LHCN-M2 (cell line): ENCODE measurements at places on chromosomes 1 and 21. TPM values are rescaled to one million over a fixed set of nuclear protein-coding genes. Genes with fewer than 3 reads are reported as not detected.

DNA sequence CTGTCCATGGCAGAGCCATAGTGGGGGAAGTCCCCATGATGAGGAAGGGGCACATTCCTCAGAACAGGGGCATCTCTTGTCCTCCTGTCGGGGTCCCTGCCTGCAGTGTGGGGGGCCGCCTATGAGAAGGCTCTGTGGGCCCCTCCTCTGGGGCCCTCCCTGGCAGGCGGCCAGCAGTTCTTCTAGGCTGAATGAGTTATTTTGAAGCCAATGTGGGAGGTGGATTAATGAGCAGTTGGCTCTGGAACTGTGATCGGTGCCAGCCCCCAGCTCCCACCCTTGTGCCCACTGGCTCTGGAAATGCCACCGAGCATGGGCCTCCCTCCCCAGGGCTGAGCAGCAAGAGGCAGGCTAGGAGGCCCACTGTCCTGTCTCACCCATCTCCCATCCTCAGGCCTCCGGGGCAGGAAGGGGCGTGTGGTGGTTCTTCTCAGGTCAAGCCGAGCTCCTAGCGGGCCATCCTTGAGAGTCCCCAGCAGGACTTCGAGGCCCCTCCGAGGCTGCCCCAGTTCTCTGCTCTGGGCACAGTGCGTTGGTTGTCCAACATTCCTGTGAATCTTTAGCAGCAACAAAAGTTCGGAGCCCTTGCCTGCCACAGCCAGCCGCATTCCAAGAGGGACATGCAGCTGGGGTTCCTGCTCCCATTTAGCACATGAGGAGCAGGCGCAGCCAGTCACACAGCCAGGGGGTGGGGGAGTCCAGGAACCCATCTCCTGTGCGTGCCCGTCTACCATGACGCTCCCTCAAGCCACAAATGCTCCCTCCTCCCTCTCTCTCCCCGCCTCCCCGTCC is 57.2 kb downstream of the EDN2 start:
- no peak for DNase-seq

GRCh38 chr1:53448241-53448841 is 10.9 kb upstream of the DMRTB1 start:
- DNase-seq, result no peak

WNT9A gene
- total RNA-seq, result 3.5 and 4.3 TPM in 2 replicates

DNA sequence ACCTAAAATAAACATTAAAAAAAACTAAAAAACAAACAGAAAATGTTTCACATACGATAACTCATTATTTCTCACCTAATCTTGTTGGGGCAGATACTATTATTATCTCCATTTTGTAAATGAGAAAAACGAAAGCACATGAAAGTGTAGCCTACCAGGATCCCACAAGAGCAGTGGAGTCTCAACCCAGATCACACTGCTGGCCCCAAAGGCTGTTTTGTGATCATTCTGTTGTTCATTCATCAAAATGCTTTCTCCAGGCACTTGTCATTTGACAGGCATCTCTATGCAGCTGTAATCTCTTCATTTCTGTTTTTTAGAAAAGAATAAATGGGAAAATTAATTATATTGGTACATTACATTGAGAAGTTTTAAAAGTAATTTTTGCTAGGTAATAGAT is 67.5 kb downstream of the AK5 start:
- DNase-seq, result no peak

DNA sequence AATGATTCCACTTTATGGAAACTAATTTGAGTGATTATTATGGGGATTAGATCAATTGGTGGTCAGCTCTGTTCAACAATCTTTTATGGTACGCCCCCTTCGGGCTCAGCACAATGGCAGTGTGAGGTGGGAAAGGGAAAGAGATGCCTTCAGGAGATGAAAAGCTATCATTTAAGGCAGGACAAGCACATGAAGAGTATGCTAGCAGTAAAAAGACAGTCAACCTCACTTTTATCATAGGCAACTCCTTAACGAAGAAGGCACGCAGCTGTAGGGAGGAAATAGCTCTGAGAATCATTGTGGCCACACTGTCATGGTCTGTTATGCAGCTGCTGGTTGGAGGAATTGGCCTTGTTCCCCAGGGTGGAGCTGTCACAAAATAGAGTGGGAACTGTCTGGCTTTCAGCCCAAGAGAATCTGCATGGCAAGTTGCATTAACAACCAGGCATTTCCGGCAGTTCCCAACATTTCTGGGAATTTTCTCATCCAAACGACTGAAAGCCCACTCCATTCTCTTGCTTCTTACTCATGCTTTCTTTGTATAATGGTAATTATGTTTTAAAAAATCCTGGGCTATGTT is 54.4 kb upstream of the BCL10 start:
- peak; percentile 97 for DNase-seq

ADAMTS4 gene
- 5.0 and 5.4 TPM in 2 replicates for total RNA-seq

ARHGAP30 gene
- total RNA-seq, result not detected in 2 replicates

DNA sequence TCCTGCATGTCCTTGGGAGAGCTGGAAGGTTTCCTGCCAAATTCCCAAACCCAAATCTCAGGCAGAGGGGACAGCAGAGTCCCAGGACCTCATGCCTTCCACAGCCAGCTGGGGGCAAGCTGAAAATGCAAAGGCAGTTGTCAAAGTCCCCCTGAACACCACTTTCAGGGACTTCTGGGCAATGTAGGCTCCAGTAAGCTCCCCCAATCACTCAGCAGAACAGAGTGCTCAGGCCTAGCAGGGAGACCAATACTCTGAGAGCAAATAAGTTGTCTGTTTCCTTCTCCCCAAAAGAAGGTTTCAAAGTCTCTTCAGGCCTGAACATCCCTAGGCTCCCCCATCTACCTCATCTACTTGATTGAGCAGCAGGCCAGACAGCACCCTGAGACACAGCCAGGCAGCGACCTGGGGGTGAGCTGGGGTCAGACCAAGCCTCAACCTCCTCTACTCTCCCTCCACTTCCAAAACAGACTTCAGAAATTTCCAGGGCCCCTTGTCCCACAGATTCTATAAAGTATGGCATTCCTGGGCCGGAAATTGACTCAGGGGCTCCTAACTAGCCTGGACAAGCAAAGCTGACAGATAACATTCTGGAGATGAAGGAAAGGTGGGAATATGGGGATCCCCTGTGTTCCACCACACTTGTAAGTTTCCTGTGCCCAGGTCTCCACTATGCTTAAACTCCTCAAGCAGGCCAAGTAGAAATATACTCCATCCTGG is 1.9 kb downstream of the SLC9A1 start:
- DNase-seq, result no peak

OPRD1 gene
- 0.23 and 0.32 TPM in 2 replicates for total RNA-seq

- no peak for DNase-seq
Measured at GRCh38 chr1:178946855-178947676, 76.2 kb upstream of the ANGPTL1 start.

DNA sequence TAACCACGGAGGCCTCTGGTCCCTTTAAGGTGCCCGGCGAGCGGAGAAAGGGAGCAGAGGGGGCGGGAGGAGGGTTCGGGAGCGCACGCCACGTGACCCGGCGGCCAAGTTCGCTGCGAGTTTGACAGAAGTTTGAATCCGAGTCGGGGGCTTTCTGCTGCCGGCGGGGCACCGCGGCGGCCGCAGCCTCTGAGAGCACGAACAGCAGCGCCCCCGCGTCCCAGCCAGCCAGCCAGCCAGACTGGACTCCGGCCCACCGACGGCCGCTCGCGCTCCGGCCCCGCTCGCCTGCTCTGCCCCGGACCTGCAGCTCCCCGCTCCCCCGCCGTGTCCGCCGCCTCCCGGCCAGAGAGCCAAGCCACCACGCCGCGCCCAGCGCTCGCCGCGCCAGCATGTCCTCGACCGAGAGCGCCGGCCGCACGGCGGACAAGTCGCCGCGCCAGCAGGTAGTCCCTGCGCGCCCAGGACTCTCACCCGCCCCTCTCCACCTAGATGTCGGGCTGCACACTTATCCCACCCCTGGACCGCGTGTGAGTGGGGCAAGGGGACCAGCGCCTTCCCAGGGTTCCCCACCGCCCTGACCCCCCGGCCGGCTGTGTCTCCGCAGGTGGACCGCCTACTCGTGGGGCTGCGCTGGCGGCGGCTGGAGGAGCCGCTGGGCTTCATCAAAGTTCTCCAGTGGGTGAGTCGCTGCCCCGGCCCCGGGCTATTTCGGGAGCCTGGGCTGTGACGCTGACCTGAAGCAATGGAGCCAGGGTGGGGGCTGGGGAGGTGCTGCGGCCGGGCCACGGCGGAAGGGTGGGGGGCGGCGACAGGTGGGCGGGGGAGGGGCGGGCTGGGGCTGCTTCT is at the start of gene SYPL2:
TSS of gene SYPL2 (plus strand) at position 95 of the 849 bp plus-strand sequence. CDS start at position 393, 298 bp downstream.
- no peak for DNase-seq

DNA sequence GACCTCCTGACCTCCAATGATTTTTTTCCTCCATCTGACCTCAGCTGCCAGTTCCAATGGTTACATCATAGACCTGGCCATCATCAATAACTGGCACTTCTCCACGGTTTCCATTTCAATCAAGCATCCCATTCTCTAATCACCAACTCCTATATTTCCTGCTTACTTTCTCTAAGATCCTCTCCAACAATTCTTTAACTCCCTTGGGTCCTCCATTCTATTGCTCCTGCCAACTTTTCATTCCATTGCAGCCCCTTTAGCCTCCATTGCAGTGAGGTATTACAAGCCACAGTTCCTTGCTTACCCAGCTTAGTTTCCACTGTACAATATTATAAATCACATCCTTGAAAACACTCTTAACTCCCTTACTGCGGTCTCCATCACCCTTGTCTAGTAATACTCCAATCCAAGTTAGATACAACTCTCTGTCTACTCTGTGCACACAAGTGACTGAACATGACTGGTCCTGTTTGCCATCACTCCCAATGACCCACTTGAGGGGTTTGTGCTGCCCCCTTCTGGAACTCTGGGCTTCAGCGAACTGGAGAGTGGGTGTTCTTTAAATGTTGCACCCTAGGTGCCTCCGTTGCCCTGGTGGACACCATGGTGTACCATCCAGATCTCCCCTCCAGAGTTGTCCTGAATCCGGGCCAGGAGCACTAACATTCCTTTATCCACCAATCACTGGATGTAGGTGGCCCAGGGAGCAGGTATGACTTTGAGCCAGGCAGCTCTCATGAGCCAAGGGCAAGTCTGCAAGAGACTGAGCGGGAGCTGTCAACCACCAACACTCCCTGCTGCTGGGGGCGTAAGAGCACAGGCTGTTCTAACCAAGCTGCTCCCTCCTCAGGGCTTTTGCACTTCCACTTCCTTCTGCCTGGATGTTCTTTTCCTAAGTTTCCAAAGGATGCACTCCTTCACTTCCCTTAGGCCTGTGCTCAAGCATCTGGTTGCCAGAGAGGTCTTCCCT is 3.7 kb upstream of the FNDC7 start:
- no peak for DNase-seq

GRCh38 chr21:34129039-34129891 is 55.9 kb downstream of the MRPS6 start:
- peak; percentile 90 for DNase-seq

KCNJ6 gene
- 12.9 and 18.9 TPM in 2 replicates for total RNA-seq

GRCh38 chr21:32331444-32332305 is 33.0 kb downstream of the MRAP start:
- DNase-seq, result no peak

DNA sequence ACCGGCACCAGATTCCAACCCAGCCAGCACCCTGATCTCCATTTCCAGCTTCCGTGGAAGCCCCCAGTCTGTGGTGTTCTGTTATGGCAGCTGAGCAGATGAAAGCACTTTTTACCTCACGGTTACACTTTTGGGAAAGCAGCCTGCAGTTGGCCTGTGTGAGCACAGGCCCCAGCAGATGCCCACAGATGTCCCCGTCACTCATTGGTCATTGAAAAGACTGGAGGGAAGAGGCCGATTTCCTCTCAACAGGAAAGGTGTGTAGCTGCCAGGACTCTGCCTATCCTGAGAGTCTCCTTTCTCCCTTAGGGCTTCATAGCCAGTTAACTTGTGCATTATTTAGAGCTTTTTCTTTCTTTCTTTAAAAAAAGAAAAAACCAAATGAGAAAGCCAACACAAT is 123.0 kb downstream of the PCBP3 start:
- peak; percentile 72 for DNase-seq

OLFM3 gene
- total RNA-seq, result not detected in 2 replicates

DNA sequence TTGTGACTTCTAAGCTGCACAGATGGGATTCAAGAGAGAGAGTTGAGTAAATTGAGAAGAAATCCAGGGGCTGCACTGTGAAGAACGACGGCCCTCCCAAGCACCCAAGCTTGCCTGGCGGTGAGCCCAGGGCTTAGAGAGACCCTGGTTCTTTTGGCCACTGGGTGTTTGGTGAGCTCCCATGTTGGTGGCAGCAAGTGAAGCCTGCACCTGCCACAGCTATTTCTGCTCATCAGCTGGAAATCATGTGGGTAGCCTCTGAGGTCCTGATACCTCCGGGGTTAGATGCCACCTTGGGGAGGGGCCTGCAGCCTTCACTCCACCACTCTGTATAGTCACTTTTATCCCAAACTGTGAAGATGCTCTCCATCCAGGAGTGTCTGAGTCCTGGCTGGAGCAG is 6.2 kb upstream of the BTG2 start:
- no peak for DNase-seq

GRCh38 chr1:195714248-195714647 is 894.0 kb downstream of the KCNT2 start:
- DNase-seq, result no peak

SLC9C2 gene
- not detected in 2 replicates for total RNA-seq

ASPM gene
- 70.1 and 76.5 TPM in 2 replicates for total RNA-seq

RIPK4 gene
- not detected in 2 replicates for total RNA-seq

LRRC38 gene
- not detected in 2 replicates for total RNA-seq

GRCh38 chr1:149849947-149850360 is 49.4 kb upstream of the BOLA1 start:
- DNase-seq, result peak; percentile 2

- DNase-seq, result no peak
Measured at GRCh38 chr21:41500931-41501381, 7.0 kb downstream of the TMPRSS2 start.

- DNase-seq, result no peak
Measured at GRCh38 chr1:67281244-67281643, 26.4 kb upstream of the IL12RB2 start.

DNA sequence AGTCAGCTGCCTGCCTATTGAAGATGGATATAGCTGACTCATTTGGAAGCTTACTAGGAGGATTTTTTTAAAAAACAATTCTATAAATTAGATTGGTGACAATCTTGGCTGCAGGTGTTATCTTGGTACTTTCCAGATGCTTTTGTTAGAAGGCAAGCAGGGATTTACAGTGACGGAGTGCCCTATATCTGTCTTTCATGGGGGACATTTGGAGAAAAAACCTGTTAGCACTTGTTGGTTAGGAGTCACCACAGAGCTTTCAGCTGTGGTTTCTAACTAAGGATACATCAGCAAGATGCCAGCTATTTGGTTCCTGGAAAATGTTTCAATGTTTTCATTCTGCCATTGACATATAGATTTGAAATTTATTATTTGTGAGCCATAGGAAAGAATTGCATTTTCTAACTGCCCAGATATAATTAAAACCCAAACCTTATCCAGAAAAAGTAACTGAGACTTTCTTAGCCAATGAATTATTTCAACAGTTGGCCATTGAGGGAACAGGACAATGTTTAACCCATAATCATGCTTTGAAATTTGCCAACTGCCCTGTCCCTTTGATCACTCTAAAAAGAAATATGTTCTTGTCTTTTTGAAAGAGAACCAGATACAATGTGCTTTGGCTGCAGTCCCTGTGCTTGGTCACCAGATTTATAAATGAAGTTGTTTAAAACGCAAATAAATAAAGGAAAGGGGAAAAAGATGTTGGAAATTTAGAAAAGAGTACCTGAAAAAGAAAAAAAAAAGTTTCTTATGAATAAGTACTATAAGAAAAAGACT is 761.0 kb upstream of the CXADR start:
- DNase-seq, result no peak

GRCh38 chr1:18132022-18132710 is 24.6 kb downstream of the IGSF21 start:
- no peak for DNase-seq

GRCh38 chr1:183287191-183287675 is 101.2 kb downstream of the LAMC2 start:
- no peak for DNase-seq

ARHGEF16 gene
- total RNA-seq, result not detected in 2 replicates

RORC gene
- total RNA-seq, result not detected in 2 replicates

GRCh38 chr1:174118751-174119150 is 40.6 kb upstream of the RABGAP1L start:
- no peak for DNase-seq
